ENCODE measurements at places on chromosomes 5 and 9. TPM values are rescaled to one million over a fixed set of nuclear protein-coding genes. Genes with fewer than 3 reads are reported as not detected.
A peak's percentile ranks its signal among the peaks of the same experiment; 100 is the strongest.

DNA sequence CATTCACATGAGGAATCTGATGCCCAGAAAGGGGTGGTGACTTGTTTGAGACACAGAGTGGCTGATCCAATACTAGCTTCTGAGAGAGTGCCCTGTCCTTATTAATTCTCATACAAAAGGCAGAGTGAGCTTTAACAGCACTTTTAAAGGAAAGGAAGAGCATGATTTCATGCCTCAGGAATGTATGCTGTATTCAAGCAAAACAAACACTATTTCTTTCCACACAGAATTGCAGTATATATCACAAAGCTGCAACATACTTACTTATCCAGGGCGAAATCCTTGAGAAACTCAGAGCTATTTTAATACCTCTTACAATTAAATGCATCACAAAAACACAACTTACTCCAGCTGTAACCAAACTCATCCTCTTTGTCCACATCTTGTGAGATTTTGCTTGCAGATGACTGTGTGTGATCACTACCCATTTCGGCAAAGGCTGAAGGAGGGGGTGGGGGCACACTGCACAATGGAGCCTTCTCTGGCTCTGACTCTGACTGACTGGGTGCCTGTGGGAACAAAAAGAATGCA, 139.8 kb downstream of the MPDZ start:
- ATAC-seq: peak; percentile 31

DNA sequence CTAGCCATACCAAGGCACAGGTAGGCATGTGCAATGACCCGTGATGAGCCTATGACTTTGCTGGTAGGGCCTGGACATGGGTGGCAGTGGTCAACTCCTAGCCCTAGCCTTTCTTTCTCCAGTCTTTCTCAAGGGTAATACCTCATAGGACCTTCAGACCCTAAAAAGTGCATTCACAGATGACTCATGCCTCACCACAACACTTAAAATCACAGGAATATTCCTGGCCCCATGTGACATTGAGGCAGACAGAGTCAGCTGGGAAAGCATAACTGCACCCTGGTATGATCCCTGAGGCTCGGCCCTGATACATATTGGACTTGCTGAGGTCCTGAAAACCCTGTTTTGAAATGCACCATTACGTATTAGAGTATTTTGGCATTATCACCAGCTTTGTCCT, 449.5 kb downstream of the HINT1 start:
- no peak for ATAC-seq

DNA sequence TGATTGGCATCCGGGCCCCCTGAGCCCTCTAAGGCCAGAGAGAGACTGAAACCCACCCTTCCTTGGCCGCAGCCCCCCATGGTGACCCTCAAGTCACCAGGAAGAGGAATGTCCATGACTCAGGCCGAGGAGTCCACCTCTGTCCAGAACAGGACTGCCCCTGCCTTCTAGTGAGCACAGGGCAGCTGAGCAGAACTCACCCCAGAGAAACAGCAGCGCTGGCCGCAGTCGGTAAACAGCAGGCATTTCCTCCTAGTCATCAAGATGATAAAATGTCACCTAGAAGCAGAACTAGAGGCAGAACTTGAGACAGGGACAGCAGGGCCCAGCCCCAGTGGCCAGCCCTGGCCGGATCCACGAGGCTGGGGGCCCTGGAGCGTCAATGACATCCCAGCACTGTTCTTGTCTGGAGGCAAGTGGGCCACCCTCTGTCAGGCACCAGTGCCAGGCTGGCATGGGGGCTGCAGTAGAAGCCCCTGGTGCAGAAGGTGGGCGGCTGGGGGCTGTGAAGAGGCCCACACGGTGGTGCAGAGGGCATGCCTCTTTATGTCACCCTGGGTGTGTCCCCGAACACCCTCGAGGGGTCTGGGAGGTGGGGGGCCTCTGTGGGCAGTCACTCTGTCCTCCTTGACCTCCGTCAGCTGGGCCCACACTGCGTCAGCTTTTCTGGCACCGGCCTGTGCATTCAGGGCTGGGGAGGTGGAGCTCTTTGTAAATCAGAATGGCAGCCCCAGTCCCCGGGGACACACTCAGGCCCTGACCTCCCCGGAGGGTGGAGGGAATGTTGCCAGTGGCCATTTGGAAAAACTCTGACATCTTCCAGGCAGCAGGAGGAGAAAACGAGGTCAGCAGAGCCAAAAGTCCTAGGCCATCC, 83.0 kb downstream of the NTNG2 start:
- no peak for ATAC-seq

DNA sequence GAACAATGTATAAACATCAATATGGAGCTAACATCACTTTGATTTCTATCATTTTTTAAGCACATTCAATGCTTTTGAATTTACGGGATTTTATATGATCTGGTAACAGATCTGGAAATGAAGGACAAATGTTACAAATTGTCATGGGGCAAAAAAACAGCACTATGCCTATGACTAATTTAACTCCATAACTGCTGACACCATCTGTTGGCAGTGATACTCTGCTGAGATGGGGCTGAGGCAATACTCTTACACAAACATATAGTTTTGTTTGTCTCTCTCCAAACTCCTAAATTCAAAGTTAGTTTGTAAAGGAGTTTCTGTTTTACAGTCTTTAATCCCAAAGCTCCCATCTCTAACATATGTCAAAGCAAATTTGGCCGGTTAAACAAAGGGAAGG, 132.5 kb upstream of the FER start:
- no peak for ATAC-seq

- ATAC-seq: no peak
These were observed 9.1 kb downstream of the IFNA5 start for GRCh38 chr9:21295992-21296391.

- ATAC-seq: no peak
These were observed 344.9 kb downstream of the SEMA5A start for GRCh38 chr5:9201011-9201410.

DNA sequence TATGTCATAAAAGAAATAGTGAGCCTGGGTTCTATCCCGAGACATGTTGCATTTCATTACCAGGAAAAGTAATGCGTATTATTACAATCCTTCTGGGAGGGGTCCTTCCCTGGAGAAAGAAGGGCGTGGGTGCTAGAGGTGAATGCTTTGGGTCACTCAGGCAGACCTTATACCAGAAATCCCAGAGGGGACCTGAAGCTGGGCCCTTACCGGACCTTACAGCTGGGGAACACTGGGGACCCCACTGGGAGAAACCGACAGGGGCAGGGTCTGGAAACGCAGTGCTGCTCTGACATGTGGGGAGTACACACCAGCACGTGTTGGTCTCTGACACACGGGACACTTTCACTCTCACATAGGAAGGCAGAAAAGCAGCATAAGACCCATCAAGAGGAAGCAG, 71.3 kb downstream of the LMNB1 start:
- ATAC-seq: no peak

- no peak for ATAC-seq
These were observed 34.7 kb downstream of the RETREG1 start for GRCh38 chr5:16582081-16582480.

- no peak for ATAC-seq
These were observed 36.6 kb downstream of the NNT start for GRCh38 chr5:43639566-43639965.

- no peak for ATAC-seq
These were observed 39.5 kb downstream of the FAM174A start for GRCh38 chr5:100574716-100575115.

- ATAC-seq: no peak
These were observed 1063.9 kb upstream of the ACO1 start for GRCh38 chr9:31320494-31320893.

DNA sequence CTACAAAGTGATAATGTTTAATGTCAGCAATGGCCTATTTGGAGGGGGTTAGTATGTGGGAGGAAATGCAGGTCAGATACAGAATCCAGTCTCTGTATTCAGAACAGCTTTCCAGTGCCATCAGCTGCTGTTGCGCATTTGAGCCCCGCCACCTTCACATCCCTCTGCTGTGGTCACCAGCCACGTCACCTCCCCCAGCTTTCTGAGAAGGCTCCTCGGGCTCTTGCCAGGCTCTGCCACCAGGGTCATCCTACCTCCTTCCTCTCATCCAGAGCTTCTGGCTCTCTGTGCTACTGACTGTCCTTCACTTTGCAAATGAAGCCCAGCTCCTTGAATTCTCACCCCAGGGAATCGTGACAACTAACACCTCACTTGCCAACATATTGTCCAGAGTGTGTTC, 138.8 kb downstream of the PIK3R1 start:
- ATAC-seq: no peak

- ATAC-seq: no peak
These were observed 30.5 kb downstream of the ZDHHC11 start for GRCh38 chr5:820245-820644.

DNA sequence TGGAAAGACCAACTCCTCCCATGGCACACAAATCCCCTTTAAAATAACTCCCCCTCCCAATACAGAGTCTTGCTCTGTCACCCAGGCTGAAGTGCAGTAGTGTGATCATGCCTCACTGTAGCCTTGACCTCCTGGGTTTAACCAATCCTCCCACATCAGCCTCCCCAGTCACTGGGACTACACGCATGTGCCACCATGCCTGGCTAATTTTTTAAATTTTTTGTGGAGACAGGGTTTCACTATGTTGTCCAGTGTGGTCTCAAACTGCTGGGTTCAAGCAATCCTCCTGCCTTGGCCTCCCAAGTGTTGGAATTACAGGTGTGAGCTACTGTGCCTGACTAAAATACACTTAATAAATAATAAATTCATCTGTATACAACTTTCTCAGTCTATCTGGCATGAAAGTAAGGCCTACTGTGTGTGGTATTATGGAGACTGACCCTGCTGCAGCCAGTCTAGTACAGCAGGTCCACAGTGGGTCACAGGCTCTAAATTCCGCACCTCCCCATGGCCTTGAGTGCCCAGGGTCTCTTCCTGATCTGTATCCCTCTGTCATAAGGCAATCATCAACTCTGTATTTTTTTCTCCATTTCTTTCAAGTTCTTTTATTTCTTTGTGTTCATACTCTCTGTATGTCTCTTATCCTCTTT, 169.4 kb downstream of the MAPKAP1 start:
- ATAC-seq: peak; percentile 3

DNA sequence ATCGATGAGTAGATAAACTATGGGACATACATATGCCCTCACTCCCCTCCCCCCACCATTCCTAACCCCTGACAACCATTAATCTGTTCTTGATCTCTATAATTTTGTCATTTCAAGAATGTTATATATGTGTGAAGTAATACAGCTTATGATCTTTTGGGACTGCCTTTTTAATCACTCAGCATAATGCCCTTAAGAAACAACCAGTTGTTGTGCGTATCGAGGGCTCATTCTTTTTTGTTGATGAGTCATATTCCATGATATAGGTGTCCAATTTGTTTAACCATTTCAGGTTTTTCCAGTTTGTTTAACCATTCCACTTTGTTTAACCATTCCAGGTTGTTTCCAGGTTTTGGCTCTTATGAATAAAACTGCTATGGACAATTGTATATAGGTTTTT, 75.6 kb downstream of the ARHGEF28 start:
- peak; percentile 91 for ATAC-seq

DNA sequence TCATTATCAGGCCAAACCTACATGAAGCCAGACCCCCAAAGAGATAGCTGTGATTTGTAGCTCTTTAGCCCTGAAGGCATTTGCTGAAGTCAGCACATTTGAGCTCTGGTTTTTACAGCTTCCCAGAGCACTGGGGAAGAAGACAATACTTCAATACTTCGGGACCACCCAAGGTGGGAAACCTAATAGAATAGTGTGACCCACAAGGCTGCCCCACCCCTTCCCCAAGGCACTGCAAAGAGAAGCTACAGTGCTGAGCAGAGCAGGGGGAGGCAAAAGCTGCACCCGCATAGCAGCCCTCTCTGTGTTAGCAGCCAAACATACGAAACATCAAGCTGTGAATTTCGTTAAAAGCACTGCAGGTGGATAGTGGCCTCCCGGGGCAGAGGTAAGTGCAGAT, 87.3 kb downstream of the HSD17B3 start:
- ATAC-seq: no peak

DNA sequence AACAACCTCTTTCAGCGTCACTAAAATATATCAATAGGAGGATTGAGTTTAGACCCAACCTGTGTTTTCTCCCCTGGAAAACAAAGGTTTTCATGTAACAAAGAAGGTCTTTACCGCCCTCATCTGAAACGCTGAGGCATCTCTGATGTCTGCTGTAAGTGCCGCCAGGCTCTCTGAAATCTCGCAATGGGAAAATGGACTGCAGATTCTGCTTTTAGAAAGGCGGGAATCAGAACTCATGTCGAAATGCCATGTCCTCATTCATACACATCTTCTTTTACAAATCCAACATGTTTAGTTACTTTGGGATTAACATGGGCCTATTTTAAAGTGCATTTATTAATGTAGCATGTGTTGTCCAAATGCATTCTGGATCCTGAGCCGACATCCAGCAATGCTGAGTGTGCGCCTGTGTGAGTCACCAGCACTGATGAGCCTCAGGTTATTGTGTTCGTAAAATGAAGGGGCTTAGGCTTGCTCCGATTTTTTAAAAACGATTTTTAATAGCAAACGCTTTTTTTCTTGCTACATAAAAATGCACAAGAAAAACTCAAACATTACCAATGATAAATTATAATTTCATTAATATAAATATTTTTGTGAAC, 51.9 kb upstream of the PLEKHG4B start:
- no peak for ATAC-seq

DNA sequence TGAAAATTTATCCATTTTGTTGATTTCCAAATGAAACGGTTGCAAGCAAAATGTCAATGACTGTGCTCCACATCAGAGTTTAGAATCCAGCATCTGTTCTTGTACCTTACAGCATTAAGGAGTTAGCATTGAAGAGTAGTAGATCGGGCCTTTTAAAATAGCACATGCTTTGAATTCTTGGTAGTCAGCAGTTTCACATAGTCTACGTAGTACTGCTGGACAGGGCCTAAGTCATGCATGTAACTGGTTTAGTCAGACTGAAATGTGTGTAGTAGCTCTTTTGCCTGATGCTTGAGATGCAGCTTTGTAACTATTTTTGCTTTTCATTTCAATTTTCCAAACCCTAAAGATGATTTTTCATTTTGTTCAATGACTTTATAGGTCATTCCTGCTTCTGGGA, 19.8 kb downstream of the LECT2 start:
- ATAC-seq: no peak

- ATAC-seq: peak; percentile 39
These were observed 26.9 kb downstream of the SRD5A1 start for GRCh38 chr5:6659941-6660684.

DNA sequence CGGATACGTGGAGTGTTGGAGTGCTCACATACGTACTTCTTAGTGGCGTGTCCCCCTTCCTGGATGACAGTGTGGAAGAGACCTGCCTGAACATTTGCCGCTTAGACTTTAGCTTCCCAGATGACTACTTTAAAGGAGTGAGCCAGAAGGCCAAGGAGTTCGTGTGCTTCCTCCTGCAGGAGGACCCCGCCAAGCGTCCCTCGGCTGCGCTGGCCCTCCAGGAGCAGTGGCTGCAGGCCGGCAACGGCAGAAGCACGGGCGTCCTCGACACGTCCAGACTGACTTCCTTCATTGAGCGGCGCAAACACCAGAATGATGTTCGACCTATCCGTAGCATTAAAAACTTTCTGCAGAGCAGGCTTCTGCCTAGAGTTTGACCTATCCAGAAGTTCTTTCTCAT, 73.5 kb upstream of the OTULINL start:
- no peak for ATAC-seq

The RMRP gene
- 5,550 TPM for total RNA-seq

The WDR55 gene
- total RNA-seq: 19.7 TPM

The KCNV2 gene
- total RNA-seq: not detected

The PCDHGA10 gene
- total RNA-seq: 5.3 TPM

The N4BP3 gene
- 16.5 TPM for total RNA-seq

The KIF20A gene
- 21.2 TPM for total RNA-seq

The ARHGEF37 gene
- total RNA-seq: 23.6 TPM

The PCDHB5 gene
- 0.40 TPM for total RNA-seq

The PCSK1 gene
- 0.52 TPM for total RNA-seq

The CCDC192 gene
- total RNA-seq: not detected

All from esophagus mucosa (tissue), 1 donor.